ENCODE measurements at places on chromosomes 11 and 22.

GRCh38 chr11:117054382-117054781 lies 43.8 kb downstream of the SIK3 start:
- no peak for DNase-seq

- DNase-seq = no peak
Observed at GRCh38 chr11:86482692-86483091, 108.0 kb downstream of the CCDC81 start.

GRCh38 chr11:13667245-13667644 lies 1.2 kb upstream of the FAR1 start:
- DNase-seq = no peak

- peak; percentile 61 for DNase-seq
Observed at GRCh38 chr22:24429411-24430365, 2.3 kb downstream of the ADORA2A start.

- no peak for DNase-seq
Observed at GRCh38 chr22:28438183-28438768, 241.4 kb downstream of the TTC28 start.

- no peak for DNase-seq
Observed at GRCh38 chr11:123652599-123652998, 1.8 kb downstream of the SCN3B start.

GRCh38 chr22:49620666-49621065 lies 207.0 kb downstream of the BRD1 start:
- no peak for DNase-seq

DNA sequence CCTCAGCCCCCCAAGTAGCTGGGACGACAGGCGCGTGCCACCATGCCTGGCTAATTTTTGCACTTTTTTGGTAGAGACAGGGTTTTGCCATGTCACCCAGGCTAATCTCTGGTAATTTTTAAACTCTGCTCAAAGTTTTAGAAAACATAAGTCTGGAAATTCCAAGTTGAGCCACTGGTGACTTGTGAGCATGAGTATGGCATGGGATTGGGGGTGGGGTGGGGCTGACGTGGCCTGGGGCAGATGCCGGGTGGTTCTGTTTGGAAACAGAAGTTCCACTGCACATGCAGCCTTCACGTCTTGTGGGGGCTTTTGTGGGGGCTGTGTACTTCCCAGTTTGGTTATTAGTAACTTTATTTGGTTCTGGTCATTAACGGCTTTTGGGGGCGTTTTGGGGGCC lies 67.3 kb downstream of the PTPRJ start:
- no peak for DNase-seq

- DNase-seq = no peak
Observed at GRCh38 chr11:68865241-68865640, 23.5 kb upstream of the CPT1A start.

GRCh38 chr11:72411623-72412419 lies 22.5 kb downstream of the CLPB start:
- DNase-seq = no peak

- no peak for DNase-seq
Observed at GRCh38 chr11:120223793-120224192, 13.0 kb downstream of the OAF start.

GRCh38 chr11:68181719-68182451 lies 31.2 kb downstream of the KMT5B start:
- DNase-seq = no peak

DNA sequence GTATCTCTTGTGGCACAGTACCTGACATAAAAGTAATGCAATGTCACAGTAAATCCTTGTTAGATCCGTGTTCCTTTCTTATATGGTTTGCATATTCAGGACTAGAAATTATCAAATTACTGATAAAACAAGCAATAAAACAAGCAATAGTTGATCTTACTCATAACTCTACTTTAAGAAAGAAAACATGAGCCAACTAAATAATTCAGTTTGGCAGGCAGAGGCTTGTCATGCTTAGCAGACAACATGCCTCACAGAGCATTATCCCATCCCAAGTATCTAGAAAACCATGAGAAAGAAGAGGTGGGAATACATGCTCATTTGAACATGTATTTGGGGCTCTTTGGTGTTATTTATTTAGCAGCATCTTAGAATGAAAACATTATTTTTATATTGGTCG lies 241.9 kb downstream of the SOX6 start:
- no peak for DNase-seq

GRCh38 chr11:8355416-8355742 lies 91.7 kb upstream of the LMO1 start:
- DNase-seq = no peak

Data from stimulated activated CD4-positive, alpha-beta T cell treated with anti-CD3 and anti-CD28 coated beads, Interleukin-15, amount 100 ng/mL, for 48 hours (primary cell).